ENCODE measurements at places on chromosomes 7 and 10. TPM values are rescaled to one million over a fixed set of nuclear protein-coding genes. Genes with fewer than 3 reads are reported as not detected.

The RAPGEF5 gene
- total RNA-seq, result 0.22 TPM

The MRC1 gene
- total RNA-seq, result not detected

The CYP3A4 gene
- 0.05 TPM for total RNA-seq

The ANKRD22 gene
- total RNA-seq, result not detected

The NKX1-2 gene
- total RNA-seq, result 0.02 TPM

The NEUROD6 gene
- total RNA-seq, result not detected

The HOGA1 gene
- 0.71 TPM for total RNA-seq

The COL26A1 gene
- total RNA-seq, result 0.12 TPM
